ENCODE measurements at places on chromosomes 13 and 19.

DNA sequence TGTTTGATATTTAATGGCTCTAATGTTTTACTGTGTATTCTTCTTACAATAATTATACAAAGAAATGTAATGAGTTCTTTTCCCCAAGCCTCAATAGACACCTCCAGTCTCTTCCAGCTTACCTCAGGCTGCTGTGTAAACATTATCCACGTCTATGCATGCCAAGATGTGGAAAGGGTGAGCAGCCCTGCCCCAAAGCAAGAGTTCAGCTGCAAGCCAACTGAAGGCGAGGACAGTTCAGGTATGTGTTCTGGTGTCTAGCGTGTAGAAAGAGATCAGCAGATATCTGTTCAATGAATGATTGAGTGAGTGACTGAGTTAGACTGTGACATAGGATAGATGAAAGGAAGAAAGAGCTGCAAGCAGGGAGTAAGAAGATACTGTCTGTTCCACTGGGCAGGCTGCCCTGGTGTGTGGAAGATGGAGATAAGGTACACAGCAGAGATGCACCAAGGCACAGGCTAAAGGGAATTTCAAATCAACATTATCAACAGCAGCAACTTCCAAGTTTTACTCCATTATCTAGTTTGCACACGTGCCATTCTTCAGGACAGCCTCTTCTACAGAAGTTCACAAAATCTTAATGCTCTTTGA lies 66.0 kb downstream of the LATS2 start:
- DNase-seq: no peak

DNA sequence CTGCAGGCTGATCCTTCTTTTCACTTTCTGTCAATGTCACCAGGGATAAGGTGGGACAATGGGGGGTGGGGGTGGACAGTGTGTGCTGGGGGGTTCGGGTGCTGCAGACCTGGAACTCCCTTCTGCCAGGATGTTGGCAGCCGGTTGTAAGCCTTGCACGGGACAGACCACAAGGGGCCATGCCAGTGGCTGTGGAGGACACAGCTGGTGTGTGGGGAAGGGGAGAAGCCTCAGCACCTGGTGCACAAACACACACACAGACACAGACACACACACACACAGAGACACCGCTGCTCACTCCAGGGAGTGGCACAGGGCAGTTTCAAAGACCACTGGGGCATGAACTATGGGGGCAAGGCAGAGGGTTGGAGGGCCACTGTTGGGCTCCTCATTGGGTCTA lies 3.6 kb downstream of the F2RL3 start:
- no peak for DNase-seq

DNA sequence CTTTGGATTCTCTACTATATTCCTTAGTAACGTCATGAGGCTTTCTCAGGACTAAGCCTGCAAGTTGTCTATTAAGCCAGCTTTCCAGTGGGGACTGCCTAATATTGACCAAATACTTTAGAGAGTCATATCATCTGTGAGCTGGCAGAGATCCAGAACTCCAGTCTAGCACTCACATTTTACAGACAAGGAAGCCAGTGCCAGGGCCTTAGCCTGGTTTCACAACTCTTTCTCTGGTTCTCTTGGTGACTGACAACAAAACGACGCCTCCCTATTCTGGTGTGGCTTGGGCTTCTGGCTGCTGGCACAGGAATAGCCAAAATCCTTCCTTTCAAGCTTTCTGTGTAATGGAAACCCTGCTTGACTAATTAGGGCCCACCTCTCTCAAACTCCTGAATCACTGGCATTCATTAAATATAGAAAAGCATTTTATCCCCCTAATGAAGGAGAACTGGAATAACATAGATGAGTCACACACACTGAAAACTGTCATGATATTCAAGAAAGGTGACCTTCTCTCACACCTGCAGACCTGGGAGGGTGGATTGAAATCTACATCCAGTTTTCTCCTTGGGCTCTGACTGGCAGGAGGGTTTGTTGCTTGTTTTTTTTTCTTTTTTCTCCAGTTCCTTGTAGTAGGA lies 75.2 kb upstream of the UBL3 start:
- peak; percentile 90 for DNase-seq

DNA sequence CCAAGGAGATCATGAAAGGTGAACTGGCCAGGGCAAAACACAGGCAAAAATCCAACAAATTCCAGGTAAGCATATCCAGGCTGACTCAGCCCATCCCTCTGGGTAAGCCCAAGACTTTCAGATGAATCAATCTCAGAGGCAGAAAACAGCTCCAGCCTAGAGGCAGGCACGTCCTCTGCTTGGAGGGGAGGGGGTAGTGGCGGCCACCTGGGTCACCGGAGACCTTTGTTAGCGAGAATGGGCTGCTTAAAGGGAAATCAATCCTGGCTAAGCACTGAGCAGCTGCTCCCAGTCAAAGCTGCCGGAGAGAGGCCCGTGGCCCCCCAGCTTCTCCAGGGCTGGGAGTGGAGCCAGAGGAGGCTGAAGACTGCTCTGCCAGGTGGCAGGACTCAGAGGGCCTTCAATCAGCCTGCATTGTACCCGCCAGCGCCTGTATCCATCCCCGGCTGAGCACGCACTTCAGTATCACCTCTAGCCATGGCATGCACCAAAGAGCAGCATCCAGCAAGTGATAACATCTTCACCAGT lies 48.2 kb downstream of the PIN1 start:
- DNase-seq: no peak

GRCh38 chr13:61830475-61830874 lies 414.8 kb upstream of the PCDH20 start:
- no peak for DNase-seq

- no peak for DNase-seq
These were observed 659 bp downstream of the GNA11 start for GRCh38 chr19:3094601-3095440.

- DNase-seq: peak; percentile 53
These were observed at the start of gene INSR for GRCh38 chr19:7293762-7294557. Gene INSR, minus strand, starts transcription at chr19:7294414. Its CDS starts 523 bp downstream, at chr19:7293891.

DNA sequence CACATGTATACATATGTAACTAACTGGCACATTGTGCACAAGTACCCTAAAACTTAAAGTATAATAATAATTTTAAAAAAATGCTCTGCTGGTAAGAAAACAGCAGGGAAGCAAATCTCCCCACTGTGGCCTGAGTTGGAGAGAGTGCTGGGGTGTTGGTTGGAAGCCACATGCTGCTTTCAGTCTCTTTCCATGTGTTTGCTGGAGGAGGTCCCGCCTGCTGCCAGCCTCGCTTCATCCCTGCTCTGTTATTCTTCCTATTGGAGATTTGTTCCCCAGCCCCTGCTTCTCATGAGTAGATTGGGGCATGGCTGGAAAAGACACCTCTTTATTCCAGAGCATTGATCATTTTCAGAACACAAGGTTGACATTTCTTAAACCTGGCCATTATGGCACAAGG lies 230.5 kb downstream of the FGF9 start:
- no peak for DNase-seq

- no peak for DNase-seq
These were observed 51.4 kb downstream of the NBEA start for GRCh38 chr13:34993470-34993869.

GRCh38 chr19:27962264-27962663 lies 1250.7 kb downstream of the UQCRFS1 start:
- no peak for DNase-seq

- no peak for DNase-seq
These were observed 207.0 kb upstream of the ZNF507 start for GRCh38 chr19:32138416-32138815.

GRCh38 chr19:19145684-19146608 lies 7.7 kb upstream of the TMEM161A start:
- DNase-seq: no peak

- DNase-seq: no peak
These were observed 750.3 kb downstream of the OLFM4 start for GRCh38 chr13:53778937-53779336.

GRCh38 chr13:25372284-25373081 lies 709 bp downstream of the ATP8A2 start:
- DNase-seq: no peak

DNA sequence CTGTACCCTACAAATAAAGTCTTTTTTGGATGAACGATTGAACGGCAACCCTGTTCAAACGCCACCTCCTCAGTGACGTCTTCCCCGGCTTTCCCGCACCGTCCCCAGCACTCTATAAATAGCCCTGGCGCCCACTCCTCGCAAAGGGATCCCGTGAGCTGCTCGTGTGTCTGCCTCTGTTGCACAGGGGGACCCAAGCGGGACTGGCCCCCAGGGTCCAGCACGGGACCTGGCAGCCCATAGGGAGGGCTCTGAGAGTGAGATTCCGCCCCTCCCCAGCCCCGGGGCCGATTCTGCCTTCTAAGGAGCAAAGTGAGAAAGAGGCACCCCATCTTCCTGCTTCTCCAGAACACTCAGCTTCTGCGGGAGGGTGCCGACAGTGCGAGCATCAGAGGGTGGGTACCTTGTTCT lies 8.1 kb upstream of the FKRP start:
- DNase-seq: no peak

- no peak for DNase-seq
These were observed 41.2 kb downstream of the LATS2 start for GRCh38 chr13:21020176-21020575.

DNA sequence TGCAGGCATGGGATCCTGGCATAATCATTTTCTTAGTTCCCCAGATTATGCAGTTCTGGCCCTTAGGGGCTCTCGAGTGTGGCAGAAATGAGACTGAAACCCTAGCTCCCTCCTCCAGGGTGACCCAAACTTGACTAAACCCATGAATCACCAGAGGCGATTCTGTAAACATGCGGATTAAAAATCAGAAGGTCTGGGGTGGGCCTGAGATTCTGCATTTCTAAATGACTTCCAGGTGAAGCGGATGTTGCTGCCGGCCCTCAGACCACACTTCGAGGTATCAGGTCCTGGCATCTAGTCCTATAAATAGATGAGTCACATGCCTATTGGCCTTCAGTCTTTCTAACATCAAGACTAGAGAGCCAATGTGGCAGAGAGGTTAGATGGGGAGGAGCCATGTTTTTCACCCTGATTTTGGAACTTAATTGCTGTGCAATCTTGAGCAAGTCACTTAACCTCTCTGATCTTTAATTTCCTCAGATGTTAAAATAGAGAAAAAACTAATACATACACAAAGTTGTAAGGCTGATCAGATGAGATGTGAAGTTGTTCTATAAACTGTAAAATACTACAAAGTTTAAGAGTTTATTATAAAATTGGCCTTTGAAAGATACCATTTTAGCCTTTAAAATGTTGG lies 431.2 kb downstream of the FOXO1 start:
- no peak for DNase-seq

DNA sequence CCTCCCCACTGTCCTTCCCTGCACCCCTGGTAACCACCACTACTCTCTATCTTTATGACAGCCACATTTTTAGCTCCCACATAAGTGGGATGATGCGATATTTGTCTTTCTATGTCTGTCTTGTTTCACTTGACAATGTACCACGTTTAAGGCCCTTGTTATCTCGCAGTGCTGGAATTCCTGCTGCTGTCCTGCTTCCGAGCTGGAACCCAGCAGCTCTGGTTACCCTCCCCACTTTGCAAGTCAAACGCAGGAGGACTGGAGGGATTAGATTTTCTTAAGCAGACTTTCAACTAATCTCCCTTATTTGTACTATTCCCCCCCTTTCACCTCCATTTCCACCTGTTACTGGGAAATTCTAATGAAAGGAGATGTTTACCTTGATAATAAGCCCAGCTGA lies 59.1 kb upstream of the PDX1 start:
- no peak for DNase-seq

DNA sequence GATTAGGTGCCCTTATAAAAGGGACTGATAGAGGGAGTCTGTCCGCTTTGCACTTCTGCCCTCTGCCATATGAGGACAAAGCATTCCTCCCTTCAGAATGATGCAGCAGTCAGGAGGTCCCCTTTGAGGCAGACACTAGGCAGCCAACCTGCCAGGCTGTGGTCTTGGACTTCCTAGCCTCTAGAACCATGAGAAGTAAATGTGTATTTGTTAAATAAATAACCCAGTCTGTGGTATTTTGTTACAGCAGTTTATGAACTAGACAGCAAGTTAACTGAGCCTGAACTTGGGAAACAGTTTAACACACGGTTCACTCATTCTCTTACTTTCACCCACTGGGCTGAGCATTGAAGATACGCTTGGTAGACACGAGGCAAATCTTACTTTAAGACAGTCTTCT lies 313.2 kb downstream of the UQCRFS1 start:
- no peak for DNase-seq

GRCh38 chr13:112229445-112229844 lies 146.7 kb upstream of the SPACA7 start:
- no peak for DNase-seq

DNA sequence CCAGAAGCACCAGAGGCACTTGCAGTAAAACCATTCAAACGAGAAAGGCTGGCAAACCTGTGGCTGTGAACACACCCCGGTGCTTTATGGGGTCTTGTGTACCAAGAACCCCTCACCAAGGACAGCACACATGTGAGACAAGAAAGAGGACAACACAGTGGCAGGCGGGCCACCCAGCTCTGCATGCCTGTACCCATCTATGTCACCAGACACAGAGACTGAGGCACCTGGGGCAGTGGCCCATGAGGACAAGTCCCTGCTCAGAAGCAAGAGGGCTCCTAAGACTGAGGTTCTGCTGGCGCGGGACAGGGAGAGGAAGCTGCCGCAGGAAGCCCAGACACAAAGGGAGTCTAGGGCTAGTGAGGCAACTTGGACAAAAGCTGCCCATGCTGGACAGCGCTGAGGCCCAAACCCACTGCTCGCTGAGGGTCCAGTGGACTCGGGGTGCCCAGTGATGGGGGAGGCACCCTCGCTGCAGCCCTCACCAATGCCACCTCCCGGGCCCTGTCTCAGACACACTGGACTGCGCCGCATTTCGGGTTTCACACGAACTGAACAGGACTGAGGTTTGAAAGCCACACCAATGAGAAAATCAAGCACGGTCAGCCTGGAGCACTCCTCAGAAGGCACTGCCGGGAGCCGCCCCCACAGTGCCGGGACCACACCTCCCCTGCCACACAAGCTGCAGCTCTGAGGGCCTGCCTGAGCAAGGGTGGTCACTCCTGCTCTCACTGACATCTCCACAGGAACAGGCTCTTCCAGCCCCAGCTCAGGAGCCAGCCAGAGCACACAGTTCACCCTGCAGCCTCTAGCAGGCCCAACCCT lies 232.7 kb downstream of the TUBA3C start:
- no peak for DNase-seq

GRCh38 chr19:54189735-54190502 lies 539 bp upstream of the MBOAT7 start:
- peak; percentile 100 for DNase-seq

DNA sequence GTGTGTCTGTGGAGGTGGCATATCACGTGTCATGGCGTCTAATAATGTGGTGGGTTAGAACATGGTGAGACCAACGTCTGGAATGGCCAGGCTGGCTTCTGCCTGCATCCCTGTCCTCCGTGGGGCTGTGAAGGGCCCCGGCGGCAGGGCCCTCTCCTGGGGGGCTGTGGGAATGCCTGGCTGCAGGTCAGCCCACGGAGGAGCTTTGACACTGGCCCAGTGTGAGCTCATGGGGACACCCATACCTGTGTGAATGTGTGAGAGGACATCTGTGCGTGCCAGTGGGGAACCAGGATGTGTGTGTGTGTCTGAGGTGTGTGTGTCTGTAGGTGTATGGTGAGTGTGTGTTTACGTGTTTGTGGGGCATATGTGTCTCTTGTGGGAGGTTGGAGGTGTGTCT lies 300.1 kb downstream of the TEX29 start:
- no peak for DNase-seq
